ENCODE measurements at places on chromosomes 16 and 17.

DNA sequence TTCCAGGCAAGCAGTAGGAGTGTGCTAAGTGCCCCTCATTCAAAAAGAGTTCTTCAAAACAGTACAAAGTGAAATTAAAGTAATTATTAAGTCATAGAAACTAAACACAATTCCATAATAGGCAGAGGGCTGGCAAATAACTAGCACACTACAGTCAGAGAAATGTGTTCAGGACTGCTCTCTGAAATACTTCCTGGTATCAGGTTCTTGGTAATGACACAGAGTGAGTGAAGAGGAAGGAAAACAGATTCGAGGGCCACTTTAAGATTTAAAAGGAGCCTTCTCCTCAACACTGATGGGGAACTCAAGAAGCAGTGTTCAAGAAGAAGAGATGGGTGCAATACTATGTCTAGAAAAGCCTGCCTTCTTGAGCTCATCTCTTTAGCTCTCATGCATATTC, 139.2 kb downstream of the TOX3 start:
- DNase-seq: no peak

GRCh38 chr17:81395600-81396277, 482 bp downstream of the BAHCC1 start:
- no peak for DNase-seq

GRCh38 chr16:22206842-22207714, 1.0 kb downstream of the EEF2K start:
- peak; percentile 82 for DNase-seq

- no peak for DNase-seq
Observed at GRCh38 chr17:55458287-55458900, 36.8 kb upstream of the MMD start.

GRCh38 chr17:64250233-64250835, 12.7 kb downstream of the TEX2 start:
- no peak for DNase-seq

- DNase-seq: no peak
Observed at GRCh38 chr17:67942810-67943209, 53.5 kb downstream of the C17orf58 start.

GRCh38 chr16:85491798-85492294, 121.3 kb upstream of the GSE1 start:
- no peak for DNase-seq

DNA sequence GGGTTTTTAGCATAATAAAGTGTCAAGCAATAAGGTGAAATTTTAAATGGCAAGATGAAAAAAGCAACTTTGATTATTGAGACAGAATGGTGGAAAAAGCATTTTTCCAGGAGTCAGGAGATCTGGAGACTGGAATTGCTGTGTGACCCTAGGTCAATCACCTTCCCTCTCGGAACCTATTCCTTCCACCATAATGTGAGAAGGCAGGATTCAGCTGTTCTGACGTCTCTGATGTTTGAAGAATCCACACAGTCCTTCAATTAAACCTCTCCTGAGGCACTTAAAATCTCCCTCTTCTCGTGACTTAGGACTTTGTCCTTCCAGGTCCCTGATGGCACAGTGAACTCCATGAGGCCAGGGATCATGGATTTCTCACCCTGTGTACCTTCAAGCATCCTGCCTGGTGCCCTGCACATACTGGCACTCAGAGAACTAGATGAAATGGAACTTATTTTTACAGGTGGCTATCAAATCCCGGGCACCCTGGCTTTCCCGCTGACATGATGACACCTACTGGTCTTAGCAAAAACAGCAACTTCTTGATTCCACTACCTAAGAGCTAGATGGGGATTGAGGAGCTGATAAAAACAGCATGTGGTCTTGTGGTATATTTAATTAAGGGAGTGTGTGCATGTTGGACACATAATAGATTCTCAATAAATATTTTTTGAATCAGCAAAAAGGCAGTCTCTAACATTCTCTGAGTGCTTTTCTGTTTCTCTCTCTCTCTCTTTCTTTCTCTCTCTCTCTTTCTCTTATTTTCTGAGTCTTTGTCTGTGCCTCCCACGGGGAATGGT, 2.3 kb upstream of the CCDC182 start:
- DNase-seq: peak; percentile 42

GRCh38 chr16:1674306-1674705, 3.8 kb upstream of the JPT2 start:
- no peak for DNase-seq

DNA sequence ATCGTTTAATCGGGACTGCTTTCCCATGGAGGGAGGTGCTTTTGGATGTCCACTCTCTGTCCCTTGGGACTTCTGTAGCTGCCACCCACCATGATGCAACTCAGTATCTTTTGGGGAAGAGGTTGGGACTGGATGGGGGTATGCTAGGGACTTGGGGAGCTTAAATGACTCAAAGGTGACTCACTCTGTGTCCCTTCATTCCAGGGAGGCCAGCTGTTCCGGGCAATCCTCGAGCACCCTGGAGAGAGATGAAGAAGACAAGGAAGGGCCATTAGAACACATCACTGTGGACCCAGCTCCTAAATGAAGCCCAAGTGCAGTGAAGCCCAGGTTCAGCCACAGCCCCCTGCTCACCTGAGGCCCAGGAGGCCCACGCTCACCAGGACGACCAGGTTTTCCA, 4.6 kb downstream of the COL1A1 start:
- no peak for DNase-seq

- DNase-seq: no peak
Observed at GRCh38 chr17:37761059-37761458, 16.2 kb upstream of the HNF1B start.

DNA sequence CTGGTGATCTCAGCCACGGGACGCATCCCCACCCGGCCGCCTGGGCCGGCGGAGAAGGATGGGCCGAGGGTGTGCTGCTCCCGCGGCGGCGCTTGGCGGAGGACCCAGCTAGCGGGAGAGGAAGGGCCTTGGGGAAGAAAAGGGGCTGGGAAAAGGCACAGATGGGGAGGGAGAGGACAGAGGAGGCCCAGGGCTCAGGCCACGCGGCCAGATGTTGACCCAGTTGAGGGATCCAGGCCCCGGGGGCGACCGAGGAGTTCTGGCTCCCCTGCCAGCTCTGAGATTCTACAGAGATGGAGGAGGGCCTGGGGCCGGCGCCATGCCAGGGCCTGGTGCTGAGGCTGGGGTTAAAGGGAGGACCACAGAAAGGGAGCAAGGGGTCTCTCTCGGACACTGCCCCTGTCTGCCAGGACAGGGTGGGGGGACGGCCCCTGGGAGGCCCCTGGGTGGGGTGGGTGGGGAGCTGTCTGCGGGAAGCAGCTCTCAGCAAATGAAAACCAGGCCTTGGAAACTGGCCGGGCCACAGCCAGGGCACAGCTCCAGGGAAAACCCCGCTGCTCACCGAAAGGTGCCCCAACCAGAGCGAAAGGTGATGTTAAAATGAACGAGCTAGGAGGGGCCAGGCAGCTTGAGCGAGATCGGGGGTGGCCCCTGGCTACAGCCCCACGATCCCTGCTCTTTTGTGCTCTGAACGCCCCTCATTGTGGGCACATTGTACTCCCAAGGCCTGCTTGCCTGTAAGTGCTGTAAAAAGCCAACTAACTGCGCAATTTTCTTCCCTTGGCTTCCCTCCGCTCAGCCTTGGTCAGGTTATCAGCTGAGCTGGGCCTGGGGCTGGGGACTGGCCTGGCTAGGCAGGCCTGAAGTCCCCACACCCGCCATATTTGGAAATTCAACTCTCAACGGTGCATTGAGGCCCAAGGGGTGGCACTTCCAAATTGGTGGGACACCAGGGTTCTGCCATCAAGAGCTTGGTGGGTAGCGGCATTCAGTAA, 191.4 kb downstream of the ZNF423 start:
- DNase-seq: no peak

DNA sequence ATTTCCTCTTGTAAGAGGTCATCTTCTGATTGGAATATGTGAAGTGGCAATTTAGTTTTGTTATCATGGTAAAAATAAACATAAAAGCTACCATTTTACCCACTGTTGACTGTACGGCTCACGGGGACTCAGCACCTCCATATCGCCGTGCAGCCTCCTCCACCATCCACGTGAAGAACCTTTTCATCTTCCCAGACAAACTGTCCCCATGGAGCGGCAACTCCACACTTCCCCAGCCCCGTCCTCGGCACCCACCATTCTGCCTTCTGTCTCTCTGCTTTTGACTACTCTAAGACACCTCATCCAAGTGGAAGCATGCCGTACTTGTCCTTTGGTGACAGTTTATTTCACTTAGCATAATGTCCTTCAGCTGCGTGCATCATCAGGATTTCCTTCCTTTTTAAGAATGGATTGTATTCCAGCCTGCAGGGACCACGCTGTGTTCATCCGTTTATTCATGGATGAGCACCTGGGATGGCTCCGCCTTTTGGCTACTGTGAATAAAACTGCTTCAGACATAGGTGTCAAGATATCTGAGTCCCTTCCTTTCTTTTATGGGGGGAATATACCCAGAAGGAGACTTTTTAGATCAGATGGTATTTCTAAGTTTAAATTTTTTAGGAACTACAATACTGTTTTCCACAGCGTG, 14.3 kb downstream of the FBXO31 start:
- no peak for DNase-seq

- no peak for DNase-seq
Observed at GRCh38 chr17:68199837-68200688, 47.8 kb upstream of the AMZ2 start.

DNA sequence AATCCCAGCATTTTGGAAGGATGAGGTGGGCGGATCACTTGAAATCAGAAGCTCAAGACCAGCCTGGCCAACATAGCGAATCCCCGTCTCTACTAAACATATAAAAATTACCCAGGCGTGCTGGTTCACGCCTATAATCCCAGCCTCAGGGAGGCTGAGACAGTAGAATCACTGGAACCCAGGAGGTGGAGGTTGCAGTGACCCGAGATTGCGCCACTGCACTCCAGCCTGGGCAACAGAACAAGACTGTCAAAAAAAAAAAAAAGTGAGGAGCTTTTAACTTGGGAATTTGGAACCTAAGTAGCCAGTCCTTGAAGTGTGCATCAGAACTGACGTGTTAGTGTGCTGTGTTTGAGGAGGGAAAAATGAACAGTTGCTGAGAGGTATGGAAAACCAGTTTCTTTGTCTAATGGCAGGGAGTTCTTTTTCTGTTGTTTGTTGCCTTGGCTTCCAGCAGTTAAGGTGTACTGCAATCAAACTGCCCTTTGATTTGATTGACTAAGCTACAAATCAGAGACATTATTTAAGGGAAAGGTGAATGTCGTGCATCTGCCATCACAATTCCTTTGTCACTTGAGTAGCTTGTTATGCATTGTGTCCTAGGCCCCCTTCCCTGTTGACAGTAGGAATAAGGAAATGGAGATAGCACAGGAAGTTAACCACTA, 8.6 kb upstream of the DUSP14 start:
- DNase-seq: no peak

- DNase-seq: no peak
Observed at GRCh38 chr16:56191835-56192634, 746 bp downstream of the GNAO1 start.

DNA sequence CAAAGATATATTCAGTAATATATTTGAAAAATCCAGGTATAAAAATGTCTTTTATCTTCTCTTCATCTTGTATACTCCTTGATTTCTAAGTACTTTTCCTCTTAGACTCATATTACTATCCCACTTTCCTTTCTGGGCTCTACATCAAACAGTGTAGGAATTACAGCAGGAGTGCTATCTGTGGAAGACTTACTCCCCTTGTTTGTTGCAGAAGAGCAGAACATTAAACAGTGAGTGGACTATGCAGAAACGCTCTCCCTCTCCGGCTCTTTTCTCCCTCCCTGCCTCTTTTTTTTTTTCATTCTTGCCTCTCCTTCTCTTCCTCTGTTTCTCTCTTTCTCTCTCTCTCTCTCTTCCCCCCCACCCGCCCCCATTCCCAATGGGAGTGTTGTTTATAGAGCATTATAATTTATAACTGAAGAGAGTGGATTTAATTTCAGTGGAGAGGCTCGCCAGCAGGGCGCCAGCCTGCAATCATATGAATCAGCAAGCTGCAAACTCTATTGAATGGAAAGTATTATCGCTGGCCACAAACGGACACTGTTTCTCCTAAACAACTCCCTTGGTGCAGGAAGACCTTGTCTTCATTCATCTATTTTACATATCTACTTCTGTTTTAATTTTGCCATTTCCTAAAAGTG, 242.3 kb upstream of the TBX2 start:
- no peak for DNase-seq

GRCh38 chr17:30234964-30235363, 533 bp downstream of the SLC6A4 start:
- no peak for DNase-seq

DNA sequence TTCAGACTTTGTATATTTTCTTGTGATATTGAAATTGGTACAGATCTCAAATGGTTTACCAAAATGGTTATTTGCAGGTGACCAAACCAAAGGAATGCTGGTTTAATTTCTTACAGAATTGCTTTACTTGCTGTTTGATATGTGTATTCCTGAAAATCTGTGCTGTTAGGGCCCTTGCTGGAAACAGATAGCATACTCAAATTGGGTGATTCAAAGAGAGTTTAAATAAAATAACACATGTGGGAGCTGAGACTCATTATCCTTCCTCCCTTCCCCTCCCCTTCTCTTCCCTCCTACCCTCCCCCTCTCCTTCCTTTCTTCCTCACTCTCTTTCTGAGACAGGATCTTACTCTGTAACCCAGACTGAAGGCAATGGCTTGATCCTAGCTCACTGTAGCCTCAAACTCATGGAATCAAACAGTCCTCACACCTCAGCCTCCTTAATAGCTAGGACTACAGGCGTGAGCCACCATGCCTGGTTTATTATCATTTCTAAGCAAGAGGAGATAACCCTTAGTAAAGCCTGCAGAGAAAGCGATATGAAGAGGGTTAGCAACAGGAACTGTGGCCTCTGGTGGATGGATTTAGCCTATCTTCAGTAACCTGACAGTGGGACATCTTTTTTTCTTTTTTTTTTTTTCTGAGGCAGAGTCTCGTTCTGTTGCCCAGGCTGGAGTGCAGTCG, 141.9 kb downstream of the BCAS3 start:
- DNase-seq: no peak

DNA sequence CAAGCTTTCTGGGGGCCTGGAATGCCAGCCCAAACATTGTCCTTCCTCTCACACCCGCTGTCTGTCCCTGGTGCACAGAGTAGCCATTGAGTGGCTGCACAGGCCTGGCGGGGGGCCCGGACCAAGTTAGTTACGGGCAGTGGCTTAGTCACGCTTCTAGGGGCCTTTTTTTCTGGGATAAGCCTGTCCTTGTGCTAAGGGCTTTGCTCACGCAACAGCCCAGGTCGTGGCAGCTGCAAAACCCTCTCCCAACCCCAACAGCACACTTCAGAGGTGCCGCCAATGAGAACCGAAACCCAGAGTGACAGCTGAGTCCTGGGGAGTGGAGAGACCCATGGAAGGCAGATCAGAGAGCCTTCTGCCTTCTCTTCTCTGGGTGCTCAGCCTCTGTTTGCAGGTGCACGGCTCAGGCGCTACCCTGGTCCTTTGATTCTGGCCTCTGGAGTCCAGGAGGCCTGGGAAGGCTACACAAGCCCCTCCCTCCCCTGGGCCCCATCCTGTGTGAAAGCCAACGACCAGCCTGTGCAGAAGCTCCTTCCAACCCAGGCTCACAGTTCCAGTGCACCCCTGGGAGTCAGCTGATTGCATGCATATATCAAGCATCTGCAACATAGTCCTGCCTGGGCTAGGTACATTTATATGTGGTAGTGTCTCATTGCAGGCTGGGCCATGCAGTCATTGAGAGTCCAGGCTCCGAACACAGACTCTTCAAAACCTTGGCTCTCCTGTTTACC, 9.1 kb downstream of the WSCD1 start:
- DNase-seq: no peak

Data from CD4-positive, alpha-beta T cell treated with Interleukin-15 for 1 hour (primary cell).